ENCODE measurements at places on chromosomes 1 and 21. TPM values are rescaled to one million over a fixed set of nuclear protein-coding genes. Genes with fewer than 3 reads are reported as not detected.
A peak's percentile ranks its signal among the peaks of the same experiment; 100 is the strongest.

DNA sequence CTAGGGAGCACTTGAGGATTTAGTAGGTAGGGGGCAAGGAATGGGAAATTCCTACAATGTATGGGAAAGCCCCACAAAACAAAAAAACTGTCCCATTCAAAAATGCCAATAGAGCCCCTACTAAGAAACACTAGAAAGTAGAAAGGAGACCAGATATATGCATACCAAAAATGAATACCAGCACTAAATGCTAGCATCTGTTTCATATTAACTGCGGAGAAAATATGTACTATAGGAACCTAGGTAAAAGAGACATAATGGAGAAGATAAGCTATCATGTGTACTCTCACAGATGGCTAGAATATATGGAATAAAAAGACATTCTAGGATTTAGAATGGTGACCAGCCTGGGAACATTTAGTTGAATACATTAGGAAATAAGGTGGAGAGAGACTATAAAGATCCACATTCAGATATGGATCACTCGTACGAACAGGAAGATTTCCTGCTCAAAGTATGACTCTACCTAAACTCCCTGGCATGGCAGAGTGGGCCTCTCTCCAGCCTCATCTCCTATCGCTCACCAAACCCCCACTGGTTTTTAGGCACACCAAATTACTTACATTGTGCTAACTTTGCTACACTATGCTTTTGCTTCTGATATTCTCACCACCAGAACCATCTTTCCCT lies 18.3 kb downstream of the ZNHIT6 start:
- peak overlapping the region; percentile 15 for H3K27ac ChIP-seq
- H3K4me1 ChIP-seq, result peaks cover 6% of the 10 kb centered on the region
- peaks cover 2% of the 10 kb centered on the region for H3K36me3 ChIP-seq

DNA sequence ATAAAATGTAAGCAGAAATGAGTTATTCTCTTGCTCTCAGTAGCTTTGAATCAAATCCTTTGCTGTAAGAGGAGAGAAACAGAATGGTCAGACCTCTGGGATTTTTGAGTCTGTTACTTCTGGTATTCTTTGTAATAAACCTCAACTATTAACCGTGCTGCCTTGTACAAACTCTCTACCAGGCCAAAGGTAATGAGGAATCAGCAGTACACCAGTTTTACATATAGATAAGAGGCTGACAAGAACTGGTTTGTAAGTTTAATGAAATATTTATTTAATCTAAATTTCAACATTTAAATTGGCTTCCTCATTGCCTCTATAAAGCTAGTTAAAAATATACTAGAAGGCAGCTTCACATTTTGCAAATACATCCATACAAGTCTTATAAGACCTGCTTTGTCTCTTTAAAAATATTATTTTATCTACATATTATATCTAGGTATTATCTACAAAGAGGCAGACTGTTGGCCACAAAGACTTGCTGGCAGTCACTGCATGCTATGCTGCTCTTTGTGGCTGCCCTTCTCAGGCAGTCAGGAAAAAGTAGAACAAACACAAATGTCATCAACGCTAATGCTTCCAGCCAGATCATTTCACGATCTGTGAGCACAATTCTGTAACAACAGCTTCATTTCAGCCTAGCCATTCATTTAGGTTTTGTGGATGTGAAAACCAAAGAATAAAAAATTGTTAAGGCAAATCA lies 173.0 kb downstream of the GABPA start:
- H3K27me3 ChIP-seq, result no peaks in the 10 kb centered on the region
- H3K27ac ChIP-seq, result peak overlapping the region; percentile 59
- H3K4me1 ChIP-seq, result peaks cover 24% of the 10 kb centered on the region
- H3K4me3 ChIP-seq, result no peak overlapping the region

DNA sequence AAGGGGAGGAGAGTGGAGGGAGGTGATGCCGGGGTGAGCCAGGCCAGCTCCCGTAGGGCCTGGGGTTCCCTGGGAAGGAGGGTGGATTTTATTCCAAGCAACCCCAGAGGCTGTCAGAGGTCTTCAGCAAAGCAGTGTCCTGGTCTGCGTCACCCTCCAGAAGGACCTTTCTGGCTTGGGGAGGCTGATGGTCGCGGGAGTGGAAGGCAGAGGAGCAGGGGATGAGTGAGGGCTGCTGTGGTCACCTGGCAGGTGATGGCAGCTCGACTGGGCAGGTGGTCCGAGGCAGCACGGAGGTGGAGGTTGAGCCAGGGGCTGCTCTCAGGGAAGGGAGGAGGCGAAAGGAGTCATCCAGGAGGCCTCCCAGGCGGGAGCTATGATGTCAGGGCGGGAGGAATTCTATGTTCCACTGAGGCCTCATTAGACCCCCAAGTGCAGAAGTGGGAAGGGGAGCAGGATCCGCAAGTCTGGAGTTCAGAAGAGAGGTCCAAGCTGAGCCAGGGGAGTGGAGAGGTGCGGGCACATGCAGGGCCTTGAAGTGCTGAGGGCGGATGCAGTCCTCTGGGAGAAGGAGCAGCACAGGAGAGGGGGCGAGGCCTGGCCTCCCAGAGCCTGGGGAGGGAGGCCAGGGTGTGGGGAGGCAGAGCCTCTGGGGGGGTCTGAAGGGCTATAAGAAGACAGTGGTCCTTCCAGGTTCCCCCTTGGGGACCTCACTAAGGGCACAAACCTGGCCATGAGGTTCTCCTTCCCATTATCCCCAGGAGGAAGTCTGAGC lies 33.3 kb downstream of the BMP8A start:
- H3K27me3 ChIP-seq, result no peaks in the 10 kb centered on the region
- H3K4me3 ChIP-seq, result no peak overlapping the region
- H3K27ac ChIP-seq, result no peak overlapping the region
- no peak for DNase-seq

DNA sequence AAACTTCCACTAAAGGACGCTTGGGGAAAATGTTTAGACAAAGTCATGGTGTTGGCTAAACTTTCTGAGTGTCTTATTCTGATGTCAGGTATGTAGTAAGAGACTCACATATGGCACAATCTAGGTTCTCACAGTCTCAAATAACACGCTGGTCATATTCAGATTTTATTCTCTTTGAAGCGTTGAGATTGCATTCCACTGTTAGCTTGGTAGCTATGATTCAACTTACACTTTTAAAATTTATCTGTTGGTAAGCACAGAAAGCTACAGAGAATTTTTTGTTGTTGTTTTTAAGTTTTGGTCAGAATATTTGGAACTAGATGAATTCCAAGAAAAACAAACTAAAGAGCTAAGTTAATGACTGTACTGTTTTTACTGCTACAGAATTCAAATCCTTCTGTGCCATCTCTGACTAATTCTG lies 126.7 kb downstream of the PRRX1 start:
- no peak overlapping the region for H3K4me3 ChIP-seq
- H3K36me3 ChIP-seq, result peaks cover 3% of the 10 kb centered on the region
- no peak for DNase-seq

DNA sequence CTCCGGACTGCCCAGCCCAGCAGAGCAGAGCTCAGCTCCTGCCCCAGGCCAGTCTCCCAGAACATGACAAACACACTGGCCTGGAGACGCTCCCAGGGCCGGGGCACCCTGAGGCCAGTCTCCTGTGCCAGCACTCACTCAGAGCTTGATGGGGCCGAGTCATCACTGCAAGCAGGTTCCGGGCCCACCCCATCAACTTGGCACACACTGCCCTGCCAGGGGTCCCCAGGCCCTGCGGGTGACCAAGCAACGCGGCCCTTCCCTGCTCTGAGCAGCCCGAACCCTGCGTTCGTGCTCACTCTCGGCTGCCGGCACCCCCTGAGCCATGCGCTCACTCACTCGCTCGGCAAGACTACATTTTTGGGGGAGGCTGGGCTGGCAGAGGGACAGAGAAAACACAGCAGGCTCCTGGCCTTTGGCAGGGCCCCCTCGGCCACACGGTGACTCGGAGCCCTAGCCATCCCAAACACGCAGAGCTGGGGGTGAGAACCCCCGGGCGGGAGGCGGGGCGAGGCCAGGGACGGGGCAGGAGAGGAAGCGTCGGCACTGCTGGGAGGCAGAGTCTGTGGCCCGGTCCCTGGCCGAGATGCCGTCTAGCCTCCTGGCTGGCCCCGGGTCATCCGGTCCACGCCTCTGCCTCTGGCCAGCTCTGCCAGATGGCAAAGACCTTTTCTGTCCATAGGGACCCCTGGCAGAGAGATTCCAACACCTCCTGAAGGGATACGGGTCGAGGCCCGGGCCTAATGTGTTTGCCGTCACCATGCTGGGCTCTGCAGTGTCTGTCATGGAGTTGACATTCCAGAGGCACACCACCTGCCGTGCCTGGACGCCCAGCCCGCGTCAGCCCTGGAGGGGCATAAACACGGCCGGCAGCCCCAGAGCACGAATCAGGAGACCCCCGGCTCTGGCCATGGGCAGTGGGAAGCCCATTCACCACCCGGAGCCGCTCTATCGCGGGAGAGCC lies 68.0 kb downstream of the MEGF6 start:
- H3K4me1 ChIP-seq, result peaks cover 73% of the 10 kb centered on the region
- H3K27ac ChIP-seq, result peak overlapping the region; percentile 50
- DNase-seq, result peak; percentile 61
- no peaks in the 10 kb centered on the region for H3K36me3 ChIP-seq
- no peaks in the 10 kb centered on the region for H3K27me3 ChIP-seq
- H3K4me3 ChIP-seq, result no peak overlapping the region

- peak; percentile 82 for DNase-seq
- no peaks in the 10 kb centered on the region for H3K27me3 ChIP-seq
- H3K4me1 ChIP-seq, result peaks cover 9% of the 10 kb centered on the region
- peak overlapping the region; percentile 80 for H3K4me3 ChIP-seq
Measured at GRCh38 chr1:204074274-204075138, 1.6 kb downstream of the SOX13 start.

- no peak for DNase-seq
- H3K27me3 ChIP-seq, result peaks cover 5% of the 10 kb centered on the region
Measured at GRCh38 chr1:23897083-23897482, 16.1 kb downstream of the CNR2 start.

DNA sequence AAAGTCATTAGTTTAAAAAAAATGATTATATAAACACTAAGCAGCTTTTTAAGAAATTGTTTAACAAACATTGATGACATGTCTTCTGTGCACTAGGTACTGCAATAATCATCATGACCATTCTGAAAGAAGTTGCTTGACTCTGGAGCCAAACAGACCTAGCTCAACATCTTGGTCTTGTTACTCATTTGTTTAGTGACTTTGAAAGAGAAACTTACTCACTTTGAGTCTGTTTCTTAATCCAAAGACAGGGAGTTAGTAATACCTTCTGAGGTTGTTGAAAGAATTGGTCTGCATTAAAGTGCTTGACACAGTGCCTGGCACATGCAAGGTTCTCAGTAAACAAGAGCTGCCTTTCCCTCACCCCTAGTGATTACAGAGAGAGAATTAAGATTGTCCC lies 84.4 kb downstream of the SGIP1 start:
- H3K27ac ChIP-seq, result peak overlapping the region; percentile 65
- H3K36me3 ChIP-seq, result peaks cover 10% of the 10 kb centered on the region
- no peak overlapping the region for H3K4me3 ChIP-seq
- DNase-seq, result no peak
- no peaks in the 10 kb centered on the region for H3K27me3 ChIP-seq
- H3K4me1 ChIP-seq, result peaks cover 7% of the 10 kb centered on the region

DNA sequence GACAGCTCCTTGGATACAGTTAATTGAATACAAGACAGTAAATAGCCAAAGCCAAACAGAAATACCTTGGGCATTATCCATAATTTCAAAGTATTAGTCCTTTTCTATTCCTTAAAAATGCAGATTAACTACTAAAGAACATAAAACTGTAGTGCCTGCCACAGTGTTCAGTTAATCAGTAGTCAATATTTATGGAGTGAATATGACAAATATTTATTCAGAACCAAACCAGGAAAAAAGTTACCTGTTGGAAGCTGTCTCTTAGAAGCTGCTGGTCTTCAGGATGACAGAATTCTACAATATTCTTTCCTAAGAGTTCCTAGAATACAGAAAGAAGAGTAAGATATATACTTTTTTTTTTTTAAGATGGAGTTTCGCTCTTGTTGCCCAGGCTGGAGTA lies 18.2 kb upstream of the CTSK start:
- H3K4me3 ChIP-seq, result no peak overlapping the region

Gene DNALI1
- 17.4 TPM for polyA plus RNA-seq

Data from SK-N-SH (cell line).